Cardiac atrium fibroblast (primary cell): ENCODE measurements at places on chromosomes 12 and 14. TPM values are rescaled to one million over a fixed set of nuclear protein-coding genes. Genes with fewer than 3 reads are reported as not detected.

The TCL1B gene
- total RNA-seq: not detected in 2 replicates

The PMCH gene
- total RNA-seq: not detected in 2 replicates

The CRIP2 gene
- 242 and 285 TPM in 2 replicates for total RNA-seq

The KCNH3 gene
- total RNA-seq: 0.54 TPM in 1 of 2 replicates, not detected in the other

The EIF4B gene
- 547 and 594 TPM in 2 replicates for total RNA-seq

The SLC38A4 gene
- 0.32 and 2.5 TPM in 2 replicates for total RNA-seq

The RAB35 gene
- total RNA-seq: 28.8 and 40.3 TPM in 2 replicates

The KCNC2 gene
- total RNA-seq: not detected in 2 replicates

The GLS2 gene
- total RNA-seq: not detected in 2 replicates

The P2RX2 gene
- not detected in 2 replicates for total RNA-seq

The CIDEB gene
- 0.18 and 2.8 TPM in 2 replicates for total RNA-seq

The IL23A gene
- 1.6 TPM in 1 of 2 replicates, not detected in the other for total RNA-seq

The ARHGDIB gene
- total RNA-seq: 75.2 and 129 TPM in 2 replicates

The ADAM21 gene
- total RNA-seq: 1.3 and 1.4 TPM in 2 replicates

The RAD51B gene
- 7.6 TPM in 2 replicates for total RNA-seq

The FAM222A gene
- 0.72 and 1.5 TPM in 2 replicates for total RNA-seq

The ZC2HC1C gene
- total RNA-seq: not detected in 2 replicates

The SIRT4 gene
- total RNA-seq: 1.1 TPM in 2 replicates

The CAPS2 gene
- 0.16 and 0.36 TPM in 2 replicates for total RNA-seq

The KLRF2 gene
- not detected in 2 replicates for total RNA-seq

The GNG2 gene
- total RNA-seq: 32.5 and 68.5 TPM in 2 replicates

The GPR135 gene
- total RNA-seq: 1.1 and 1.4 TPM in 2 replicates

The CCNB1IP1 gene
- total RNA-seq: 34.8 and 43.9 TPM in 2 replicates

The HOXC12 gene
- not detected in 2 replicates for total RNA-seq

The SLC41A2 gene
- 14.8 and 27.5 TPM in 2 replicates for total RNA-seq

The NGB gene
- not detected in 2 replicates for total RNA-seq

The ARL1 gene
- 69.9 and 79.1 TPM in 2 replicates for total RNA-seq

The TAS2R14 gene
- 0.54 and 1.8 TPM in 2 replicates for total RNA-seq

The KRT79 gene
- not detected in 2 replicates for total RNA-seq

The COL2A1 gene
- not detected in 2 replicates for total RNA-seq

The COCH gene
- total RNA-seq: 0.32 and 1.3 TPM in 2 replicates

The TRHDE gene
- total RNA-seq: 0.90 TPM in 1 of 2 replicates, not detected in the other

The PCK2 gene
- total RNA-seq: 32.7 and 43.4 TPM in 2 replicates

The ACVRL1 gene
- 107 and 184 TPM in 2 replicates for total RNA-seq

The KLC1 gene
- 170 and 195 TPM in 2 replicates for total RNA-seq

The PYGL gene
- total RNA-seq: 77.9 and 90.1 TPM in 2 replicates

The TPH2 gene
- total RNA-seq: not detected in 2 replicates

The RNASE1 gene
- 3.4 and 8.1 TPM in 2 replicates for total RNA-seq

The IL26 gene
- 0.32 TPM in 1 of 2 replicates, not detected in the other for total RNA-seq

The ASB8 gene
- total RNA-seq: 14.4 and 16.0 TPM in 2 replicates
